Umbilical cord (tissue), 2 donors: ENCODE measurements at places on chromosomes 4 and X.

GRCh38 chrX:11426712-11427452 is 133.7 kb downstream of the AMELX start:
- no peak for DNase-seq

- DNase-seq, result peak; percentile 96
These were observed 46.4 kb upstream of the ENPP6 start for GRCh38 chr4:184263910-184264732.

GRCh38 chr4:156437666-156438065 is 484.0 kb upstream of the CTSO start:
- no peak for DNase-seq

DNA sequence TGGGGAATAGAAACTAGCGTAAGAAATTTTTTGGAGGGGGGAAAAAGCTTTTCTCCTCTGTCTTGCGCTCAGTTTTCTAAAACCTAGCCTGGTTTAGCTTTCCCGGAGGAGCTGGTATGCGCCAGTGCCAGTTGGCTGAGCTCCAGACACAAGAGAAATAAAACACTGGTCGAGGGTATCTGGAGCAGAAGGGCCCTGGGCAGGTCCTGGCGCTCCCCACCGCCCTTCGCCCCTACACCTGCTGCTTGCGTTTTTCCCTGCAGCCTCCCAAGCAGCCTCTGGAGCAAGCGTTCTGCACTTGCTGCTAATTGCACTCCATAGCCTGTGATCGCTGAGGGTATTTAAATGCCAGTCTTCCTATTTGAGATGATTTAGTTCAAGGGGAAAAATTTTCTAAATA is 816 bp downstream of the EREG start:
- DNase-seq, result no peak

DNA sequence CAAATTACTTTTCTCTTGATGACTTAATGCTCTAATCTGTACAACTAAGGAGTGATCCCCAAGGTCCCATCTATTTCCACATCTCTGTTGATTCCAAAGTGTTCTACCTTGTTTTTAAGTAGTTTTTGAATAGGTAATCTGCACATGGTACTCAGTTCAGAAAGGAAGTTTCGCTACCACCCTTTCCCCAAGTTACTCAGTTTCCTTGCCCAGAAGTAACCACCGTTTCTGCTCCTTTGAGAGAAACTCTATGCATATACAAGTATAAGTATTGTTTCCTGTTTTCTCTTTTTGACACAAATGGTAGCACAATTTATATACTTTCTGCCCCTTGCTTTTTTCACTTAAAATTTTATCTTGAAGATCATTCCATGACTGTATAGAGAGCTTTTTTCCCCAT is 18.1 kb downstream of the TMEM154 start:
- DNase-seq, result no peak

DNA sequence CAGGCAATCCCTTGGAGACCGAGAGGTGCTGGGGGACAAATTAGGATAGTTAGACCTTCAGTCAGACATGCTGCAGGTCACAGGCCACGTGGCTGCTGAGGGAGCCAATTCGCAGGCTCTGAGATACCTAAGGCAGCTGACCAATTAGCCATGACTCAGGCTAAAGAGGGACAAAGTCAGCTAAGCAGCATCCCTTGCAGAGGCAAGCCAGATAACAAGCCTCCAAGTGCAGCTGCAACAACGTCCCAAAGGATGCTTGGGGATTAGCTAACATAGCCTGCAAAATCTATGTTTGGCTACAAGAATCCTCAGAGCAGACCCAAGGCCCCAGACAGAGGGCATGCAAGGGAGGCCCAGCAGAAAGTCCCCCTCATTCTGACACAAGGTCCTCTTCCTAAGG is 93.5 kb downstream of the SEL1L3 start:
- peak; percentile 91 for DNase-seq

- peak; percentile 54 for DNase-seq
These were observed 169.8 kb upstream of the BCOR start for GRCh38 chrX:40267334-40268187.

GRCh38 chr4:25788703-25789238 is 74.0 kb downstream of the SEL1L3 start:
- DNase-seq, result no peak

DNA sequence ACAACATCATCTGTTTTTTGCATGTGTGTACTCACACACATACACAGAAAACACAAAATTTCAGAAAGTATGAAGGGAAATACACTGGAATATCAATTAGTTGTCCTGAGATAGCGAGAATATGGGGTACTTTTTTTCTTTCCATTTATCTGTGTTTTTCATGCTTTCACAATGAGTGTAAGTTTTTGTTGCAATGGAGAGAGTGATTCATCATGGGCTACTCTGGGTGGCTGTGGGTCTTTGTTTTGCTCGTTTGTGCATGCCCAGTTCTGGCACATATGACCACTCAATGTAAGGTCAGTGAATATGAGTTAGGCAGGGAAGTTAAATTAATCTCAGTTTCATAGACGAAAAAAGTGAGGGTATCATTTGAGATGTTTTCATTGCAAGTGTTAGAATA is 26.9 kb downstream of the XK start:
- DNase-seq, result no peak

DNA sequence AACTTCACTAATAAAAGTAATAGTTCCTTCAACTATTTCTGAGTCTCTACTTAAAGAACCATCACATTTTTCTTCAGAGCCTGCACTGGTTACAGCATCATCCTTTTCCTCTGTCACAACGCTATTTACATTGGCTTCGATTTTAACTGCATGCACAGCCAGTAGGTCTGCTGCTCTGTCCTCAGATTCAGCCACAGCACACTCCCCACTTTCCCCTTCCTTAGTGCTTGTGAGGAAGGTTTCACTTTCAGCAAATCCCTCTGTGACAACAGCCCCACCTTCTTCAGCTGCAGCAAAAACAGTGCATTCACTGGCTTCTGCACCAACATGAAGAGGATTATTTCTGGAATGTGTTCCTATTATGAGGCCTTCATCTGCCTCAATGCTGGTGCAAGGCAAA is 25.7 kb downstream of the BOD1L1 start:
- no peak for DNase-seq
